ENCODE measurements at places on chromosomes 5 and 9.

DNA sequence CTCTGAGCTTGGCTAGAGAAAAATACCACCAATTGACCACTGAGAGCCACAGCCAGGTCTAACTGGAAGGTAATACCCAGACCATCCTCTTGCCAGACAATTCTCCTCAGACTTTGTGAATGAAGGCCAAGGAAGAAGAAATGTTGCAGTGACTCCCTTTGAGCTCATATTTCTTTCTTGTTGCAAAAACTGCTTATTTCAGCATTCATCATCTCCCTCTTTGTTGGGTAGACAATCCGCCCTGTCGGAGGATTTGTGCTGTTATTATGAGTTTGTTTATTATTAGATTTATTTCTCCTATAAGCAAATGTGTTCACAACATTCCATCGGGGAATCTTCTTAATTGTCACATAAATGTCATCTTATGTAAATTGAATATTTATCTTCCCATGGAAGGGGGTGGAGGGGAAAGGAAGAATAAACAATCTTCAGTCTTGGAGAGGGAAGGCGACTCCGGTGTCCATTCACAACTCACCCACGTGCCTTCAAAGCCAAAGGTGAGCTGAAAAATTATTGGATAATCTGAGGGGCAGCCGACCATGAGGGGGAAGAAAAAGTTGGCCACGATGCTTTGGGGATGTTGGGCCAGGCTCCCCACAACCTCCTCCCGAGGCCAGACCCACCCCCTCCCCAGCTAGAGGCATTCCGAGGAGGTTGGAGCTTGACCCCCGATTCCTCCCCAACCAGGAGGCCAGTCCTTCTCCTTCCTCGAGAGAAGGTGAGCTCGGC lies 1.8 kb upstream of the JADE2 start:
- DNase-seq: no peak

DNA sequence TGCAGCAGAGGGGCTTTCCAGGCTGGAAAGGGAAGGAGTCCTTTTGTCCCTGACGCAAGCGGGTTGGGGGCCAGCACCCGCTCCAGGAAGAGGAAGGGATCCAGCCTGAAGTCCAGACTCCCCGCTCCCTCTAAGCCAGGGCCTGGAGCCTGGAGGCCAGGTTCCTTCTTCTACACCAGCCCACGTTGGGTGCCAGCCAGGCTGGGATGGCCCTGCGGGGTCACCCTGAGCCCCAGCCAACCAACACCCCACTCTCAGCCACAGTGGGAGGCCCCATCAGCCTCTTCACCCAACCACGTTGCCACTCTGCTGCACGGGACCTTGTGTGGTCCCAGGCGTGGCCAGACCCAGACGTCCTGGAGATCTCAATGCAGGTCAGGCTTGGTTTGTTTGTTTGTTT lies 970 bp upstream of the FUT7 start:
- no peak for DNase-seq

DNA sequence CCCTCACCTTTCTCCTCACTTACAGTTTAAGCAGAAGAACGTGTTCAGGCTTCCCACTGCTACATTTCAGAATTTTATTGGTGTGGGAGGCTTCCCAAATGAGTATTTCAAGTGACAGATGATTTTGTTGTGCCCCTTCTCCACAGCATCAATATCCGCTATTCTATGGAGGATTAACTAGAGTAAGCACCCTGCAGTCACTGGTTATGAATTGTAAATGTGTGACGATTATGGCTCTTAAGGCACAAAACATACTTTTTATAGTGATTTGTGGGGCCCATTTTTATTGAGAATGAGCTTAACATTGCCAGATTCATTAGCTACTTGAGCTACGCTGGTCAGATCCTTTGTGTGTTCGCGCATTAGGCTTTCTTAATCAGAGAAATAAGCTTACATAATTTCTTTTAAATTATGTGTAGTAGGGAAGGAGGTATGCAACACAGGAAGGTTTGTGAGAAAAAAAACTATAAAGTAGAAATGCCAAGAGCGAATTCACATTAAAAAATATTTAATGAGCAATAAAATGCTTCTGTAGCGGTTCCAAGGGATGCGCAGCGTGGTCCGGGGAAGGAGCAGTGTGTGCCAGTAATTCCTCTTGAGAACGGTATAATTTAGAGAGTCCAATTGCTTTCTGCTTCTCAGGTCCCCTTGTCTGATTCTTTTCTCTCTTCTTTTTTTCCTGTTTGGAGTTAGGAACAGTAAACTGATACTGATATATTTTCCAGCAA lies 2380.4 kb downstream of the MAT2B start:
- DNase-seq: no peak

DNA sequence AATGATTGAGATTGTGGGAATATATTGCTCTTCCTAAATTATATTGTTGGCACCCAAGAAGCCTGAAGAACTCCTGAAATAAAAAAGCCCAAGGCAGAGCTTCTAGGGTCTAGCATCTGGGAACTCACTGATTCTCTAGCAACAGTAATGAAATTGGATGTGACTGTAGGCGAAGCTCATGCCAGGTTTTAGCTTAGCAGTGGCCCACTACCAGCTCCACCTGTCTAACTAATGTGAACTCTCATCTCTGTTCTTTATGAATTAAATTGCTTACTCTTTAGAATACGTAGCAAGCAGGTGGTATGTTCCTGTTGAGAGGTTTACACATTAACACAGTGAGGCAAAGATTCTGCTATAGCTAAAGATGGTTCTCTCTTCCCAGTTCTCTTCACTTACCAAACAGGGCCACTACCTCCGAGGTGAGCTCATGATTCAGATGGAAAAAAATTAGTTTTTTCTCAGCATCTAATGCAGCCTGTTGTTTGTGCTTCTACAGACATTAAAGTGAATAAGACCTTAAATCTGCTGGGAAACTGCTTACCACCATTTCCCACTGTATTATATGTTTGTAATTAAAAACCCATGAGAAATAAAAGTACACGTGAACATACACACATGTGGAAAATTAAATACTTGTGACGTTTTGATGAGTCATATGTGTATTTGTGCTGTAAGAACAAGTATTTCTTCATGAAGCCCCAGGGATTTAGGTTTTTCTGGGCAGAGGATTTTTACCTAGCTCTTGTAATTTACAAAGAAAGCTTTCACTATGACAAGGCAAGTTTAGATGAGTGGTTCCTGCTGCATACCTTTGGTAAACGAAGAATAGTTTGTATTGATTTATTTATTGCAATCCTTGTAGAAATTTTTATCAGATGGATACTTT lies 360.1 kb downstream of the KDM4C start:
- no peak for DNase-seq

DNA sequence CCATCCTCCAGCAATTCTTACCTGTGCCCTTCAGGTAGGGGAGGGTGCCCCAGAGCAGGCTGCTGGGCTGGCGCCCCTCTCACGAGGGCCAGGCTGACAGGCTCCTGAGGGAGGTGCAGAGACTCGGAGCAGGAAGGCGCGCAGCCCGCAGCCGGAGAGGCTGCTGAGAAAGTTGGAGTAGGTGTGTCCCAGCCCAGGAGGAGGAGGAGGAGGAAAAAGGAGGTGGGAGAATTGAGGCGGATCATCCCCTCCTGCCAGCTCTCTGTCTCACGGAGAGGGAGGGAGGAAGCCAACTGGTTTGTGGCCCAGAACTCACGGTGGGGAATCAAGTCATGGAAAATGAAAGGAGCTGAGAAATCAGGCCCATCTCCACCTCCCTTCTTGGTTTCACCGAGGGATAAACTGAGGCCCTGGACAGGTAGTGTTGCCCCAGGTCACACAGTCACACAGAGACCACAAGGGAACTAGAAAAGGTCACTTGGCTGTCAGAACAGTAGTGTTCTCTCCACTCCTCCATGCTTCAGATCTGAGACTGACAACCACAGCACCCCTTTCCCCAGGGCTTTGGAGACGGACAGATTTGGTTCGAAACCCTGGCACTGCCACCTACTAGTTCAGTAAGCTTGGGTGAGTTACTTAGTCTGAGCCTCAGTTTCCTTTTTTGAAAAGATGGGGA lies at the start of gene FAT2:
Gene FAT2 (minus strand): TSS at position 188 of the 676 bp plus-strand sequence. CDS start 22,400 bp downstream, outside the sequence.
- no peak for DNase-seq

Measured in anterior cingulate cortex (tissue), 58 donors.